ENCODE measurements at places on chromosomes 5 and 9.

DNA sequence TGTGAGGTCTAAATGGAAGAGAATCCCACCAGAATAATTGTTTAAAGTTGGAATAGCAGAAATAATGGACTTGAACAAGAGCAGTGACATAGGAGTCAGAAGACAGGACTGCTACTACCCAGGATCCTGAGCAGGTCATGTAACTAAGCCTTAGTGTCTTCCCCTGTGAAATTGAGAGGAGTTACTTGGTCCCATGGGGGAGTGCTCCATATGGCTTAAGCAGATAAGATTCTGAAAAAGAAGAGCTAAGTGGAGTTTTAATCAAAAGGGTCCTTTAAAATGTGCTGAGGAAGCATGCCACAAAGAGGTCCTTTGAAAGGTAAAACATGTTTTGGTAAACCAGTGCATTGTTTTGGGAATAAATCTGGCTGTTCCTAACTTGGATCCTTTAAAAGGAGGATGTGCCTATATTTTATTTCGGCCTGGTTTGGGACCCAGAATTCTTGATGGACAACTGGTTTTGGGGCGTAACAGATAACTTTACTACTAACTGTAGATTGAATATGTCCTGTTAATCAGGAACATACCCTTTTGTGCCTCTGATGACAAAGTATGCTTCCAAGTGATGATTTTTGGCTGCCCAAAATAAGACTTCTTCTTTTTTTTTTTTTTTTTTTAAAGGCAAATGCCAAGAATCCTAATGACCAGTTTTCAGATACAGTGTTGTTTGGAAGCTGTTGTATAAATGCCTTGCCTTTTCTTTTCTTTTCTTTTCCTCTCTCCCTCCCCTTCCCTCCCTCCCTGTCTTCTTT, 5.7 kb downstream of the RCL1 start:
- DNase-seq, result no peak

GRCh38 chr5:139094154-139095131, 103.7 kb downstream of the SIL1 start:
- DNase-seq, result no peak

DNA sequence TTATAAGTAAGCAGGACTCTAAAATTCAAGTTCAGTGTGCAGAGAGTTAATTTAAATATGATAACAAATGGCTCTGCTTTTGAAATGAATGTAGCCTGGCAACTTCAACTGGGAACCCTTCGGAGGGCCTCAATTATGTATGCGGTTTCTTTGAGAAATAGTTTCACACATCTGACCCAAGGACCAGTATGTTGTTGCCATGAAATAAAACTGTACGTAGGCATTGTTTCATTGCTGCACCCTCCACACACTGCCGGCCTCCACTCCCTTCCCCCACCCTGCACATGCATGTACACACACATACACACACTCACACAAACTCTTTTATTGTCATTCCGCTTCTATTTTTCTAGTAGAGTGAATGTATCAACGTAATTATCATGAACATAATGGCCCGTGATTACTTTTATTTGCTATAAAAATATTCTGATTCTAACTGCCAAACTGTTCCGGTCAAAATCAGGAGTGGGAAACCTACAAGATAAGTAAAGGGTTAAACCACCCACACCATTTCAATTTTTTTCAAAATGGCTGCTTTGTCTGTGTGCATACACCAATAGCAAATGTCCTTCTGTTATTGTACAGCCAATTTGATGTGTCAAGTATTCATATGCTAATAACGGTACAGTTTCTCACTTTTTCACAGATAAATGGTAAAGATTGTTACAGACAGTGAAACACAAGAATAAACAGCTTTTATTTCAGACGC, 215.5 kb upstream of the TMEM161B start:
- DNase-seq, result no peak

DNA sequence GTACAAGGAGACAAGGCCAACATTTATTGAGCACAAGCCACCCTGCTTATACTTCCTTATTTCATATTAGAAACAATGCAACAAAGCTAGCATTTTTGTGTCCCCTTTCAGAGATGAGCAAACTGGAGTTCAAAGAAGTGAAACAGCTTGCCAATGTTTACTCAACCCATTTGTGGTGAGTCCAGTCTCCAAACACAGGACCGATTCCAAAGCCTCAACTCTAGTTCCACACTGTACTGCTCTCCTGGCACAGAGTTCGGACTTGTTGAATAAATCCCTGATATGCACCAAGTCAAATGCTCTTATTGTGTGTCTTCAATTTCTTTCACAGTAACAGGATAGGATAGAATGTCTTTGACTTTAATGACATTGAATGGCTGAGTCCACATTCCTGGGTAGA, 604.8 kb upstream of the BRINP1 start:
- no peak for DNase-seq

DNA sequence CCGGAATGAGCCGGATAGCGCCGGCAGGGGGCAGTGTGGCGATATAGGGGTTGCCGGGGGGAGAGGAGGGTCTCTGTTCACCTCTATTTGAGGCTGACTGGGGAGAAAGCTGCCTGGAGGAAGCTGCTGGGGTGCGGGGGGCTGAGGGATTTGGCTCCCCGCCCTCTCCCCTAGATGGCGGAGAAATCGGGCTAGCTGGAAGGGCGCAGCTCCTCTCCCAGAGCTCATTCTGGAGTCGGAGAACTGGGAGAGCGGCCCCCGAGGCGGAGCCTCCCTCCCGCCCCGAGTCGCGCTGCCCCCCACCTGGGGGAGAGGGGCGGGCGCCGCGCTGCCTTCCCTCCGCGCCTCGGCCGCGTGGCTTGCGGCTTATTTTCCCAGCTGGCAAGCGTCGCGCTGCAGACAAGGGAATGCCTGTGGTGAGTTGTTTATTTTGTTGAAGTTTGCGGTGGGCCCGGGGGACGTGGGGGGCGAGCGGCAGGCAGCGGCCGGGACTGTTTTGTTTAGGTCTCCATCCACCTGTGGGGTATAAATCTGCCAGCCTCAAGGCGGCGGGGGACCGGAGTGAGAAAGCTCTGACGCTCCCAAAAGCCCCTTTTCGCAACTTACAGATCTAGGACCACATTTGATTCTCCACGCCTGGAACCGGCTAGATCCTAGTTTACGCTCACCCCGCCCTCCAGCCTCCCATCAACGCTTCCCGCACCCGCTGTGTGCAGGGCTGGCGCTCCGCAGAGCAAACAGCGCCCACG, 4.1 kb upstream of the RGMB start:
- peak; percentile 69 for DNase-seq

- no peak for DNase-seq
These were observed 1.1 kb upstream of the GNA14 start for GRCh38 chr9:77649109-77649812.

DNA sequence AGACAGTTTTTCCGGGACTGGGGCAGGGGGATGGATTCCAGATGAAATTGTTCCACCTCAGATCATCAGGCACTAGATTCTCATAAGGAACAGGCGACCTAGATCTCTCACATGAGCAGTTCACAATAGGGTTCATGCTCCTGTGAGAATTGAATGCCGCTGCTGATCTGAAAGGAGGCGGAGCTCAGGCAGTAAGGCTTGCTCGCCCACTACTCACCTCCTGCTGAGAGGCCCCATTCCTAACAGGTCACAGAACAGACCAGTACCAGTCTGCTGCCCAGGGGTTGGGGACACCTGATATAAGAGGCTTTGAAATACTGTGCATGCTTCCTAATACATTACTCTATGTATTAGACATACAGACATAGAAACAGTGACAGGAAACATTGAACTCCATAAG, 41.1 kb downstream of the PTPRD start:
- DNase-seq, result no peak

- DNase-seq, result no peak
These were observed 53.2 kb downstream of the NSG2 start for GRCh38 chr5:174098694-174099093.

DNA sequence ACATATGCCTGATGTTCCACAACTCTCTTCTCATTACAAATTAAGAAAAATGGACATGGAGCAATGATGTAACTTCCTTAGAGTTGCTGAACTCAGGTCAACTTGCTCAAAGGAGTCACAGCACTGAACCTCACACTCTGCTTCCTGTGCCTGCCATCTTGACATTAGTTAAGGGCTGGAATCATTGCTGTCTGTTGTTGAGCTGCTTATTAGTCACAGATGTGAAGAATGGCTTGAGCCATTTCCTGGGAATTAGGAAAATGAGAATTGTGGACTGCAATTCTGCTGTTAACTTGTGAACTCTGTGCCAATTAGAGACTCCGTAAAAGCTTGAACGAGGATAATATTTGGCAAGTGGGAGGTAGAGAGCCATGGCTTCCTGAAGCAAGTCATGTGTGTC, 212.0 kb downstream of the ADAMTS12 start:
- no peak for DNase-seq

- no peak for DNase-seq
These were observed 5.7 kb upstream of the LCN9 start for GRCh38 chr9:135657416-135657815.

GRCh38 chr9:131923132-131923671, 156.5 kb downstream of the MED27 start:
- no peak for DNase-seq

- no peak for DNase-seq
These were observed 132.2 kb downstream of the ARHGAP26 start for GRCh38 chr5:142902186-142902965.

DNA sequence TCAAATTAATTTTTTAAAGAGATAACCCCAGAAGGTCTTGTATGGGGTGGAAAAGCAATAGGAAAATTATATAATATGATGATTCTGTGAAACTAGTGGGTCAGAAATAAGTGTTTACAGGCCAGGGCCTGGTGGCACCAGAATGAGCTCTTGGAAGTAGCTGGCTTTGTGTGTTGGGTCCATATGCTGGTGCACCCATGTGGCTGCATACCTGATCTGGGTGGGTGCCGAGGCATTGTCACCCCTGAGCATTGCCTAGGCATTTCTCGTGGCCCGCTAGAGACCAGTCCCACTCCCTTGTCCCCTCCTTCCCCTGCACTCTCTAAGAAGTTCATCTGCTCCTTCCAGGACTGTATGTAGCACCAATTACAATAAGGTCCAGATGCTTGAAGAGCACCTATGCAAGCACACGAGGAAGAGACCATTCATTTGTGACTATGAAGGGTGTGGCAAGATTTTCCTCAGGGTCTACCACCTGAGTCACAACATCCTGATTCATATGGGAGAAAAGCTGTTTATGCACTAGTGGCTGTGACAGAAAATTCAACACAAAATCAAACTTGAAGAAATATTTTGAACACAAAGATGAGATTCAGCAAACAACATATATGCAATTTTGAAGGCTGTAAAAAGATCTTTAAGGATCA, 19.8 kb upstream of the IL33 start:
- no peak for DNase-seq

DNA sequence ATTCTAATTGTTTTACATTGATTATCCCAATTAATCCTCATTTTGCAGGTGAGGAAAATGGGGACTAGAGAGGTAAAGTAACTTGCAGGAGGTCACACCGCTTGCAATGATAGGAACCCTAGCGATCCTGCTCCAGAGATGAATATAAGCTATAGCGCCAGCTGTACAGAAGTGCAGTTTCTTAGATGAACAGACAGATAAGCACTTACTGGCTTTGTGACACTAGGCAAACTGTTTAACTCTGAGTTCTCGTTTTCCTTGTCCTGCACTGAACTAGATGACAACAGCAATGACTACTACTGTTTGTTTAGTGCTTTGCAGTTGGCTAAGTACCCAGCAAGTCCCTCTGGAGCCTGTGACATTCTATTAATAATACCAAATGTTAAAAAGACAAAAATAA, 11.1 kb downstream of the LHX6 start:
- no peak for DNase-seq

- DNase-seq, result no peak
These were observed 17.0 kb downstream of the CTSL start for GRCh38 chr9:87742813-87743428.

- peak; percentile 91 for DNase-seq
These were observed 12.4 kb upstream of the CXXC5 start for GRCh38 chr5:139635606-139636206.

- no peak for DNase-seq
These were observed at the start of gene HAPLN1 for GRCh38 chr5:83720836-83721537. Gene HAPLN1, minus strand, starts transcription at chr5:83720855. Its CDS starts 47,332 bp downstream, at chr5:83673523.

DNA sequence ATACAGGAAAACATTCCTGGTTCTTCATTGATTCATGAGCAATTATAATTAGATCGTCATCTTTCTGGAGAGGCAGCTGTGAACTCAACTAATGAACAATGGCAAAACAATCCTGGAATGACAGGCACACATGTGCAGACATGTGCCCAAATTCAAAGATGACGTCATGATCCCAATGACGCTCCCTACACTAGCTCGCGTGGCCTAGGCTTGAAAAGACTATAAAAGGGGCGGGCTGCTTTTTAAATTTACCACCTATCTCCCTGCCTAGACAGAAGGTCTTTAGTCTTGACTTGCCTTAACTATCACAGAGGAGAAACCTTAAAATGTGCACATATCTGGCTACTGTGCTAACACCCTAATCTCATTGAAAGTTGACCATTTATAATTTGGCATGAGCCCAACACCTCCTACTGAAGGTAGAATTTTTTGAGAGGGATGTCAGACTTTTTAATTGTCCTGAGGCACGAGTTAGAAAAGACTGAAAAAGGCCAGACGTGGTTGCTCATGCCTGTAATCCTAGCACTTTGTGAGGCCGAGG, 88.2 kb downstream of the PRRT1B start:
- no peak for DNase-seq

GRCh38 chr5:14464671-14465070, 116.9 kb upstream of the OTULINL start:
- DNase-seq, result no peak

GRCh38 chr5:137834498-137835049, 33.1 kb upstream of the MYOT start:
- DNase-seq, result no peak

- peak; percentile 55 for DNase-seq
These were observed 48.2 kb downstream of the DAPK1 start for GRCh38 chr9:87545858-87546257.

GRCh38 chr9:105281926-105282325, 37.5 kb downstream of the SLC44A1 start:
- DNase-seq, result no peak

All from smooth muscle cell of the brain vasculature (primary cell).